ENCODE measurements at places on chromosomes 7 and 10.

DNA sequence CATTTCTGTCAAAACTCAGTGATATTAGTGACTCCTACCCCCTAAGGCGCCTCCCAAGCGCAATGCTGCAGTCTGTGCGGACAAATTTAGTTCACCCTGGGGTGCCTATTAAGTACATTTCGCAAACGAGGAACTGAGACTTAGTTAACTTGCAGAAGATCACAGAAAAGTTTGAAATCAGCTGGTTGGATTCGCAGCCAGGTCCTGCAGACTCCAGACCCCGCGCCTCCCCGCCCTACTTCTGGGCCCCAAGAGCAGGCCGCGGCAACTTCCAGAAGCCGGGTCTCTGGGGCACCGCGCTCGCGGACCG, 588 bp downstream of the CYREN start:
- no peak for DNase-seq

- DNase-seq, result no peak
These were observed 33.4 kb upstream of the SLC39A12 start for GRCh38 chr10:17918187-17918903.

DNA sequence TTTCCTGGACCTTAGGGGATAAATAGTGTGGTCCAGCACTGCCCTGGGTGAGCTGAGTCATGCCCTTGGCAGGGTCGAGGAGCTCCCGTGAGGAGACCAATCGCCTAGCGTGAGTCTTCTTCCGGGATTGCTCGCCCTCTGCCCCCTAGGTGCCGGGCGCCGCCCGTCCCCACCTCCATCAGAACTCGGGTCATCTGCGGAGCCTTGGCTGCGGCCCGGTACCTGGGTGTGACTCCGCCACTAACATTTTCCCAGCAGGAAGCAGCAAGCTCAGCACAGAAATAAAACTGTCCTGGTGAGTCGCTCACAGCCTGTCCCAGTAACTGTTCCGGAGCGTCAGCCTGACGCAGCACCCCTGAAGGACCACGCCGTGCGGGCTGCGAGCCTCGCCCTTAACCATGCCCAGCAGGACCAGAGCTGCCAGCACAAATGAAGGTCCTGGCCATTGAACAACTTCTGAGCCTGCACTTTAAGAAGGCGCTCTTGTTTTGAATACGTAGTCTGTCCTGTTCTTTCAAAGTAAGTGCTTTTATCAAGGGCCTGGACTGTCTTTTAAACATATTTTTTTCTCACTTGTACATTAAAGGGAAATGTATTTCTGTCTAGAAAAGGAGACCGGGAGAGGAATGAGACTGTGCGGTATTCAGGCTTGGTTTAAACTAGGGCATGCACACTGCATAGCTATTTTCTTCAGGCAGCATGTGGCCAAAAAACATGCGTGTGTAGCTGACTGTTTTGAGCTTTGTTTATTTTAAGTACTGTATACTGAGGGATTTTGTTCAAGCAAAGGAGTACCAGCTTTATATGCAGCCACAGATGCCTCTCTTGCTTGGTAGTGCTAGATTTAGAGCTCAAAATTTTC, 136.7 kb downstream of the HECW1 start:
- DNase-seq, result no peak

GRCh38 chr10:19826712-19827111, 10.5 kb downstream of the PLXDC2 start:
- no peak for DNase-seq

- no peak for DNase-seq
These were observed 1.3 kb upstream of the DAGLB start for GRCh38 chr7:6448943-6449543.

DNA sequence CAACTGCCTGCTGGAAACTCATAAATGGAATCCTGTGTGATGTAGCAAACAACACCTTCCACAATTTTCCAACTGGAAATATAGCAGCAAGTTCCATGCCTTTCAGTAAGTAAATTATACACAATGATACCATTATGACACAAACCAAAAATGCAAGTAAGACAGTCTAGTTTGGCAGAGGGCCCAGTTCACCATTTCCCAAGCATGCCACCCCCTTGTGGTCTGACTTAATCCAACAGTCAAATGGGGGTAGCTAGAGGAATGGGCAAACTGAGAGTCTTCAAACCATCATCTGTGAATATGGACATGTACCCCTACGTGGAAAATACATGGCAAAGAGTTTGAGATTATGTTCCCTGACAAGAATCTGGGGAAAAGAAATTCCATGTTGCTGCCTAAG, 137.6 kb upstream of the VWC2 start:
- DNase-seq, result no peak

All from esophagus squamous epithelium (tissue), 5 donors.